ENCODE measurements at places on chromosomes 2 and 18.

DNA sequence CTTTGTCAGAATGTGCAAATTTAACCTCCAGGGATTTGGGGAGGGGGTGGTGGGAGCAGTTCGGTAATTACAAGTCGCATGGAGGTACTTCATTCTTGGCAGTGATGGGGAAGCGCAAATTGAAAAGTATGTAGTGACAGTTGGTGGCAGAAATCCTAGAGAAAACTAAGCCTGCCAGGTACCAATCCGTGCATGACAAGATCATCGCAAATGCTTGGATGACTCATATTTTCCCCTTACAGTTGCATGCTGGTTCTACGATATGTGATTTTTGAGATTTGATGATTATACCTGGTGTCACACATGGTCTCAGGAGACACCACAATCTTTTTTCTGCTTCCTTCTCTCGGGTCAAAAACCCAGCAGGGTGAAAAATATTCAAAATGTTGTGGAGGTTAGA, 479.7 kb upstream of the ID2 start:
- DNase-seq, result no peak

GRCh38 chr18:33115476-33115875, 325.0 kb downstream of the CCDC178 start:
- DNase-seq, result no peak

DNA sequence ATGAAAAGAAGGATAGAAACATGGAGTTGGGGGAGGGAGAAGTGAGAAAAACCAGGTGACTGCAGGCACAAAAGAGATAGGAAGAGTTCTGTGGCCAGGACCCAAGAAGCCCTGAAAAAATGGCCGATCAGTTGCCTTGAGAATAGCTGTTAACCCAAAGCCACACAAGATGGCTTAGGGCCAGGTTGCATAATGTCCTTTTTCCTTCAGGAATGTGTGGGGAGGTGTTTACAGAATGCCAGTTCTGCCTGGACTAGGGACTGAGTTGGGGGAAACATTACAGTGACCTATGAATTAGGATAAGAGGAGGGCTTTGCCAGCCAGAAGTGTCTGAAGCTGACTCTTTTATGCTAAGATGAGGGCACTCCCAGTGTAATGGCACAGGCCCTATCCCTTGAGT, 17.1 kb downstream of the FAM110C start:
- DNase-seq, result no peak

DNA sequence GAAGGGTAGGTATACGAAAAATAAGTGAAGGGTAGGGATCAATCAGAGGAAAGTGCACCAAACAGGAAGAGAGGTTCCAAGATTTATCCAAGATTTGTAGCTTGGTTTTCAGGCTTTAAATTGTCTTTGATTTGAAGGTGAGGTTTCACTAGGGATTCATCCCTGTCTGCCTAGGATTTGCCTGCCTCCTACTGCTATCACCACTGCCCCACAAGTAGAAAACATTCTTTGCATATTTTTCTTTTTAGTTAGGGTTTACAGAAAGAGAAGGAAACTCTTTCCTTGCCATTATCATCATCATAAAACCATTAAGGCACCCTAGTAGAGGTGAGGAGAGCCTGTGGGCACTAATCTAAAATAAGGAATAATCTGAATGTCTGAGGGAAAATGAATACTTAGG, 45.8 kb upstream of the TANC1 start:
- no peak for DNase-seq

DNA sequence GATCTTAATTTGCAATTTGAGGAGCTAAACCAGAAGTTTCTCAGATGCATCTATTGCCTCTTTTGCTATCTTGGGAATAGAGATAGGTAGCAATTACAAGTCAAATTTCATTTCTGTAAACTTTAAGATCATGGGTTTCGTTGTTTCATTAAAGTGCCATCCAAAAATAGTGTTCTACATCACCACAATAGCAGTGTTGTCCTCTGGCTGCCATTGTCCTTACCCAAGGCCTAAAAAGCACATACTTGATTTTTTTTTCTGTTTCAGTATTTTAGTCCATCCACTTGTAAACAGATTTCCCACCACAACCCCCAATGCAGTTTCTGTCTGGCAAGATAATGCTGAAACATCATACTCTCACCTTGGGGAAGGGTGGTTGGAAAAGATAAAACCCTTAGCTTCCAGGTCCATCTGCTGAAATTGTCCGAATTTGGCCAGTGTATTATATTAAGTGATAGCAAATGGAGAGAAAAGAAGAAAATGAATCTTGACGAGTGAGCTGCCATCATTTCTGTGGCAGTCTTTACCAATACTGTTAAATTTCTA, 136.2 kb downstream of the LCLAT1 start:
- no peak for DNase-seq

- DNase-seq, result no peak
Measured at GRCh38 chr2:188328419-188328818, 36.7 kb downstream of the GULP1 start.

DNA sequence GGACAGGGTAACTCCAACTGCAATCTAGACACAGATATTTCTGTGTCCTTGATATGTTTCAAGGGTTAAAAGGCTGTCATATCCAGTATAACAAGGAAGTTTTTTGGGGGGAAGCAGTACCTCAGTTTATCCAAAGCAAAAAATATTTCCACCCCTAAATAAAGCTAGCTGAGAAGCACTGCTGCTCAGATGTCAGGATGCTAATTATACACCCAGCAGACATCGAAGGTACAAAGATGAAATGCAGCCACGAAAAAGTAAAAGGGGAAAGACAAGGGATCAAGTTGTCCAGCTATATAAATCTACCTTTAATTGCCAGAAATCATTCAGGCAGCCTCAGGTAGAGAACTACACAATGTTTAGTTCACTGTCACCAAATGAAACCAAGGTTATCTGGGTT, 26.2 kb downstream of the ELAC1 start:
- no peak for DNase-seq

- no peak for DNase-seq
Measured at GRCh38 chr2:124970030-124970429, 944.9 kb downstream of the CNTNAP5 start.
